Kidney (tissue), 22 donors: ENCODE measurements at places on chromosomes 7 and 10. TPM values are rescaled to one million over a fixed set of nuclear protein-coding genes. Genes with fewer than 3 reads are reported as not detected.

Gene TDRD1
- total RNA-seq, result 0.88 TPM

Gene SAP25
- total RNA-seq, result 9.8 TPM

Gene CTAGE4
- total RNA-seq, result 4.9 TPM

Gene SAMD9L
- total RNA-seq, result 14.9 TPM

Gene SNX10
- total RNA-seq, result 72.0 TPM

Gene GRM3
- total RNA-seq, result not detected

Gene PRKCQ
- 17.5 TPM for total RNA-seq

DNA sequence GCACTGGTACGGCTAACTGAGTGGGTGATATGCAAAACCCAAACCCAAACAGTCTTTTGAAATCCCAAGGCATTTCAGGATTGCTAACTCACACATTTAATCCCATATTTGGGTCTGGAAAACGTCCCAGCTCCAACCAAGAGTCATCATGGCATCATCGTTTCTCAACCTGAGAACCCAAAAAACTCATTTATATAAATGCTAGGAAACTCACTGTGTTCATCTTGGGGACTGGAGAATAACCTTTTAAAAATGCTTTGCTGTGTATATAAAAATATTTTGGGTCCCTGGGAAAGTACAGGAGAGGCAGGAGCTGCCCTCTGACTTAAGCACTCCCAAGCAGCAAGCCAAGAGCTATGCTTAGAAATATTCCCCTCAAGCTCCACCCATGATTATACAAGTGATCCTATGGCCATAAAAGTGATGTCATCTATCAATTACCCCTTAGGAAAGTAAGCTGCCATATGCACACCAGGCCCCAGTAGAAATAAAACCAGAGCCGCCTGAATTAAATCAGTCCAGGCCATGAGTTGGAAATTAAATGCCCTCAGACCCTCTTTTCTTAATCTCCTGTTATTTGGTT lies 352.1 kb downstream of the FRMD4A start:
- H3K4me3 ChIP-seq, result no peak overlapping the region
- DNase-seq, result no peak
- H3K27ac ChIP-seq, result no peak overlapping the region

- no peak overlapping the region for H3K4me3 ChIP-seq
- no peaks in the 10 kb centered on the region for H3K27me3 ChIP-seq
- no peaks in the 10 kb centered on the region for H3K36me3 ChIP-seq
- H3K27ac ChIP-seq, result no peak overlapping the region
These were observed 167.1 kb downstream of the ELMO1 start for GRCh38 chr7:37281368-37282092.

DNA sequence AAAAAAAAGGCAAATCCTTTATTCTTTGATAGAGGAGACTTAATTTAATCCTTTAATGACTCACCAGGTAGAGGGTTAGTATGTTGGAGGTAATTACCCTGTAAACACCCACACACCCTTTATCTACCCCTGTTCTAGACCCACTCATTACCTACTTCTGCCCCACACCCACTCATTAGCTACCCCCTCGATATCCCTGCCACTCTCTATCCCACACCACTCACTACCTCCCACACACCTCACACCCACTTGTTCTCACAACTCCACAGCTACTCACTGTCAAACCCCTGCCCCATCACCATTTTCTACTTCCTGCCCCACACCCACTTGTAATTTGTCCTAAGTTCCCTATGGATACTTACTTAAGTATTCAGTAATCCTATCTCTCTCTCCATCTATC lies 49.7 kb downstream of the SEC61G start:
- DNase-seq, result no peak
- no peak overlapping the region for H3K27ac ChIP-seq
- H3K4me1 ChIP-seq, result no peaks in the 10 kb centered on the region
- no peaks in the 10 kb centered on the region for H3K27me3 ChIP-seq

DNA sequence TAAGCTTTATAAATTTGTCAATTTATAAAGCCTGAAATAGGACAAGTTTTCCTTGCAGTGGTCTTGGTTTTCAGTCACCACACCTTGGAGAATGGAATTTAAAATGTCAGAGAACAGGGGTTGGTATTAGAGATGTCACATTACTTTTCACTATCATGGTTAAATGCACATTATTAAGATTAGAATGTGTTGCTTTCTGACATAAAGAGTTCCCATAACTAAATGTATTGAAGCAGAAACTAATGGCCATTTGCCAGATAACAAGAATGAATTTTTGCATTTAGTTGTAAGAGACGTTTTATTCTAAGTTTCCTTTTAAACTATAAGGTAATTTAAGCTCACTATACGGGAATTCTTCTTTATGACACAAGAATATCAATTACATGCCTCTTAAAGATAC lies 172.3 kb downstream of the ARL4A start:
- H3K4me3 ChIP-seq, result no peak overlapping the region
- no peaks in the 10 kb centered on the region for H3K4me1 ChIP-seq
- H3K27me3 ChIP-seq, result no peaks in the 10 kb centered on the region
- DNase-seq, result no peak
- no peak overlapping the region for H3K27ac ChIP-seq

GRCh38 chr7:116708248-116708647 lies 36.3 kb downstream of the MET start:
- no peaks in the 10 kb centered on the region for H3K36me3 ChIP-seq
- H3K4me3 ChIP-seq, result no peak overlapping the region
- H3K27ac ChIP-seq, result no peak overlapping the region

DNA sequence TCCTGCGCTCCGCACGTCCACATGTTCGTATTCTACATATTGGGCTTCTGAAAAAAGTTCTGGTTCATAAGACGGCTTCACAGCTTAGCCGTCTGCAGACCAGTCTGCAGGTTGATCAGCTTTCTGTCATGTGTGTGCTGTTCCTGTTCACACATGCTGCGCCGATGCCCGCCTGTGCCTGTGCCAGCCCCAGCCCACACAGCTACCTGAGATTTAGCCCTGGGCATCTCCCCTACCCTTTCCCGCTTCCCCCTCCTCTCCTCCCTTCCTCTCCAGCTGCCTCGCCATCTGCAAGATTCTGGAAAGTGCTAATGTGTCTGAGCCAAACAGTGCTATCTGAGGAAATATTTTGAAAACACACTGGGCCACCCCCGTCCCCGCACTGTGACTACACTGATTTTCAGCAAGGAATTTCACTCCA lies 7.1 kb downstream of the CHST3 start:
- H3K36me3 ChIP-seq, result peaks cover 3% of the 10 kb centered on the region
- no peaks in the 10 kb centered on the region for H3K27me3 ChIP-seq
- H3K4me3 ChIP-seq, result no peak overlapping the region
- no peak for DNase-seq
- H3K27ac ChIP-seq, result peak overlapping the region; percentile 63

GRCh38 chr10:62655337-62655994 lies 149.1 kb upstream of the ADO start:
- H3K4me3 ChIP-seq, result no peak overlapping the region
- H3K27me3 ChIP-seq, result no peaks in the 10 kb centered on the region
- H3K27ac ChIP-seq, result no peak overlapping the region
- no peak for DNase-seq
- no peaks in the 10 kb centered on the region for H3K4me1 ChIP-seq
- no peaks in the 10 kb centered on the region for H3K36me3 ChIP-seq

- no peaks in the 10 kb centered on the region for H3K36me3 ChIP-seq
- no peak overlapping the region for H3K4me3 ChIP-seq
- H3K27ac ChIP-seq, result no peak overlapping the region
These were observed 28.9 kb downstream of the HIPK2 start for GRCh38 chr7:139748941-139749340.

GRCh38 chr10:125084614-125085257 lies 75.6 kb downstream of the CTBP2 start:
- DNase-seq, result no peak
- H3K4me3 ChIP-seq, result no peak overlapping the region
- peaks cover 49% of the 10 kb centered on the region for H3K4me1 ChIP-seq
- no peaks in the 10 kb centered on the region for H3K27me3 ChIP-seq
- H3K27ac ChIP-seq, result peak overlapping the region; percentile 92

- no peak overlapping the region for H3K4me3 ChIP-seq
- H3K36me3 ChIP-seq, result no peaks in the 10 kb centered on the region
- H3K27ac ChIP-seq, result no peak overlapping the region
- no peaks in the 10 kb centered on the region for H3K27me3 ChIP-seq
- H3K4me1 ChIP-seq, result peaks cover 4% of the 10 kb centered on the region
These were observed 73.7 kb downstream of the ABLIM1 start for GRCh38 chr10:114584419-114584818.
